ENCODE measurements at places on chromosomes 4 and X.

GRCh38 chrX:24285082-24285481 lies 28.8 kb downstream of the SUPT20HL2 start:
- DNase-seq = no peak

- peak; percentile 48 for DNase-seq
Measured at GRCh38 chr4:10457255-10457801, at the start of gene ZNF518B. ZNF518B (minus strand) TSS chr4:10457426; CDS start chr4:10446328, 11,098 bp downstream.

DNA sequence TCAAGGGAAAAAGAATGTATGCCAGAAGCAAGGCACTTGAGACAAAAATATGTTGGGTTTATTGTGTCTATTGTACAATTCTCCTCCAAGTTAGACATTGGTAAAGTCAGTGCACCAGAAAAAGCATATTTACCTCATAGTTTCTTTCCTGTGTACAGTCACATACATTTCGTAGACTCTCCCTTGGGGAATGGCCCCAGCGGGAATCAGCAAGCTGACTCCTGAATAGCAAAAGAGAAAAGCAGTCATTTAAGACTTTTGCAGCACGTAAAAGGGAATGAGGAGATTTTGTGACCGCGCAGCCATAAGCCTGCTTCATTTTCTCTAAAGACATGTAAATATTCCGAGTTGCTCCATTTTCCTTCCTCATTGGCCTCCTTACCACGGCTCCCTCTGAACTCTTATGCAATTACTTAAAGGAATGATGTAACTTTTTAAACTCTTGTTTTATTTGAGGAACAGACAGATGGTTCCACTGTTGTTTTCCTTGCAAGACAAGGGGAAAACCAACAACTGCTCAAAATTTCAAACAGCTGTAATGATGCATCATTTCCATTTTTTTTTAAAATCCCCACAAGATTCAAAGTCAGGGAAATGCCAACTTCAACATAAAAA lies 332.7 kb downstream of the UNC5C start:
- DNase-seq = no peak

DNA sequence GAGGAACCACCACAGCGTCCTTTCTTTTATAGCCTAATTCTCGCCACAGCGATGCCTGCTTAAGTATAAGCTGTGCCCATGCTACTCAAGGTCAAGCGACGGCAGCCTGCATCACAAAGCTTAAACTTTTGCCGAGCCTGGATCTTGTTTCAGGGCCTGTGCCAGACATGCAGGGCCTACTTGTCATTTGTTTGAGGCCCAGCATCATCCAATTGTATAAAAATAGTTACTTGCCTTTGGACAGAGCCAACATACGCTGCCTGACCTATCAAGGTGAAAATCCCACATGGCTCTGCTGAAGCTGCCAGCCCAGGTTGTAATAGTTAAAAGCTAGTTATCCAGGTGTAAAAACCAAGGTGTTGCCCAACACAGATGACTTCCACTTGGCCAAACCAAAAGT lies 107.1 kb downstream of the TMEM131L start:
- no peak for DNase-seq

DNA sequence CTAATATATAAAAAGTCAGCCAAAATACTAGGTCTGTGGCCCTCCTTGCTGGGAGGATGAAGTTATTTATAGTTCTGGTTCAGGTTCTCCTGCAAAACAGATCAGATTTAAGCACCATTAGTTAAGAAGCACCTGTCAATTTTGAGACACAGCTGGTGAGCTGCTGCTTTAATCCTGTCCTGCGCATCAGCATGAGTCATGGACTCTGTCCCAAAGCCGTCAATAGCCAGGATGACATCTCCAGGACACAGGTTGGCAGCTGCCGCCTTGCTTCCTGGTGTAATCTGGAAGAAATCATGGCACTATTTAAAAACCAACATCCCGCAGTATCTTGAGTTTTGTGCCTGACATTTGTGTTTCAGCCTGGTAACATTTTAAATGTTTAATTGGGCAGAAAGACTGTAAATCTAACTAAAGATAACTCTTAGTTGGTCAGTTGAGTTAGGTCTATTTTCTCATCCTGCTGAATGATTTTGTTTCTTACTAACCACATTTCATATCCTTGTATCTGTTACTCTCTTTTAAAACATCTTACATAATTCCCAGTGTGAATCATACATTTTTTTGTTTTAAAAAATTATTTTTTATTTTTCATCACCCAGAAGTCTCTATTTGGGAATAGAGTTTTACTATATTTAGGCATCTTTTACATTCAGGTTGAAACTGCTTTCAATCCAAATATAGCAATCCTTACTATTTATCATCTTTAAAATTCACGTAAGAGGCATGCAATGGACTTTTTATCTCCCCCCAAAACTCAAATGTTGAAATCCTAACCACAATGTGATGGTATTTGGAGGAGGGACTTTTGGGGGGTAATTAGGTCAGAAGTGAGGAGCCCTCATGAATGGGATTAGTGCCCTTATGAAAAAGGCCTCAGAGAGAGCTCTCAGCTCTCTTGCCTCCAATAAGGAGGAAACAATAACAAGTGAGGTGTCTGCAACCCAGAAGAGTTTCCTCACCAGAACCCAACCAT lies 10.1 kb downstream of the PDLIM3 start:
- peak; percentile 10 for DNase-seq

DNA sequence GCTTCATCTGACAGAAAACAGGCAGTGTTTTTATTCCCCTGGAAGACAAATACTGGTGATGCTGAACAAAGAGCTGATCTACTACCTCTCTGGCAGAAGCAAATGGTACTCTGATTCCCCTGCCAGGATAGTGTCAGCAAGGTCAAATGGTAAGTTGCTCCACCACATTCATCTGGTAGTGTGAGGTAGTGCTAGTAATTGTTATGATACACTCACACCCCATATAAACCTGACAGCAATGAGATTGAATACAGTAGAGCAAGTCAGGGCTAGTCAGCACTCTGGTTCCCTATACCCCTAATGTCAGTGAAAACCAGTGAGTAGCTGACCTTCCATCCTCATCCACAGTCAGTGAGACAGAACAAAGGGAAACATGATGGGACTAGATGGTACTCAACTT lies 3.4 kb upstream of the SPIN4 start:
- no peak for DNase-seq

GRCh38 chrX:103396186-103396585 lies 19.8 kb downstream of the BEX3 start:
- peak; percentile 29 for DNase-seq
